Breast epithelium (tissue), 4 donors: ENCODE measurements at places on chromosomes 16 and 17. TPM values are rescaled to one million over a fixed set of nuclear protein-coding genes. Genes with fewer than 3 reads are reported as not detected.

TMIGD1 gene
- total RNA-seq = 1.6 TPM

CHST5 gene
- total RNA-seq = 0.33 TPM

CORO6 gene
- 21.3 TPM for total RNA-seq

TBC1D3 gene
- total RNA-seq = not detected

AOC3 gene
- 247 TPM for total RNA-seq

LGALS3BP gene
- 532 TPM for total RNA-seq

- no peak for DNase-seq
These were observed 28.7 kb downstream of the BRIP1 start for GRCh38 chr17:61834610-61835009.

- no peak for DNase-seq
These were observed 81.4 kb upstream of the ELAC2 start for GRCh38 chr17:13099089-13099735.

GRCh38 chr17:35025541-35025940 lies 38.0 kb downstream of the RFFL start:
- DNase-seq = no peak

- DNase-seq = no peak
These were observed 22.9 kb downstream of the ALOX12B start for GRCh38 chr17:8064561-8065019.

GRCh38 chr16:8935989-8936388 lies 27.7 kb downstream of the USP7 start:
- no peak for DNase-seq

DNA sequence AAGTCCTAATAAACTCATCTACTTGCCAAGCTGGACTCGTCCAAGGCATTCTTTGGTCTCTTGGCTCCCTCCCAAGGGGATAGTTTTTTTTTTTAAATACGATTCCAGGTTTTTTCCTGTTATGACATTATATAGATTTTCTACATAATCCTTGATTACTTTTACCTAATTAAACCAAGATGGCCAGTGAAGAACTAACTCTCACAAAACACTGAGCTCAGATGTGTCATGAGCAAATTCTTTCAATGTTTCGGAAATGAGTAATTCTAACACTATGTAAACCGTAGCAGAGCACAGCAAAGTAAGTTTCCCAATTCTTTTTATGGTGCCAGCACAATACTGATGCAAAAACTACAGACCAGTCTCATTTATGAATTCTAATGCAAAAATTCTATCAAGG lies 1.8 kb downstream of the ZNF23 start:
- no peak for DNase-seq

DNA sequence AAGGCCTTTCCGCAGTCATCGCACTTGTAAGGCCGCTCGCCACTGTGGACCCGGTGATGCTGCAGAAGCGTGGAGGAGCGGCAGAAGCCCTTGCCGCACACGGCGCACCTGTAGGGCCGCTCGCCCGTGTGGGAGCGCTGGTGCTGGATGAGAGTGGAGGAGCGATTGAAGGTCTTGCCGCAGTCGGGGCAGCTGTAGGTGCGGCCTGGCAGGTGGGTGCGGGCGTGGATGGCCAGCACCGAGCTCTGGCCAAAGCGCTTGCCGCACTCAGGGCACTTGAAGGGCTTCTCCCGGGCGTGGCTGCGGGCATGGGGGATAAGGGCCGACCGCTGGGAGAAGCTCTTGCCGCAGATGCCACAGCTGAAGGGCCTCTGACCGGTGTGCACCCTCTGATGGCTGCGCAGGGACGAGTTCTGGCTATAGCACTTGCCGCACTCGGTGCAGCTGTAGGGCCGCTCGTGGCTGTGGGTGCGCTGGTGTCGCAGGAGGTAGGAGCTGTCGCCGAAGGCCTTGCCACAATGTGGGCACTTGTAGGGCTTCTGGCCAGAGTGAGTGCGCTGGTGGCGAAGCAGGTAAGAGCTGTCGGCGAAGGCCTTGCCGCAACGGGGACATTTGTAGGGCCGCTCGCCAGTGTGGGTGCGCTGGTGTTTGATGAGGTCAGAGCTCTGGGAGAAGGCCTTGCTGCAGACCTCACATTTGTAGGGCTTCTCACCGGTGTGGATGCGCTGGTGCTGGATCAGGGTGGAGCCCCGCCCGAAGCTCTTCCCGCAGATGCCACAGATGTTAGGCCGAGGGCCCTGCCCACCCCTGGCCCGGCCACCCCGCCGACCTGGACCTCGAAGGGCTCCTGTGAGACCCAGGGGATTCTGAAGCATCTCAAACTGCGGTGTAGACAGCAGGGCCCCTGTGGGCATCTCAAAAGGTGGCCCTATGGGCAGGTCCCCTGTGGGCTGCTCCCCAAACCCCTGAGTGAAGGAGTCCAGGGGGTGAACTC lies 1.5 kb downstream of the ZNF768 start:
- no peak for DNase-seq

DNA sequence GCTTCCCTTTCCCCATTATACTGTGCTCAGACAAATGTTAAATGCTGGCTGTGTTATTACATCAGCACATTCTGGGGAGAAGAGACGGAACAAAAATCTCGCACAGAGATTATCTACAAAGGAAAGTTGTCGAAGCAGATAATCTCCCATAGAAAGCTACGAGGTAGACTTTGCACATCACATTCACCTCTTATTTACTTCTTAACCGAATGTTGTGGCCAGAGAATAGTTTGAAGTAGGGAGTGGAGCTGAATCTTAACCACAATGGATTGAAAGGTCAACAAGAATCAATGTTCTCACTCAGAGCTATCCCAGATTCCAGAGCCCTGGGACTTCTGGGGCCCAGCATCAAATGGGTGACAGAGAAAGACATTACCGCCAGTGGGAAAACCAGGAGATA lies 28.4 kb upstream of the LONP2 start:
- no peak for DNase-seq

DNA sequence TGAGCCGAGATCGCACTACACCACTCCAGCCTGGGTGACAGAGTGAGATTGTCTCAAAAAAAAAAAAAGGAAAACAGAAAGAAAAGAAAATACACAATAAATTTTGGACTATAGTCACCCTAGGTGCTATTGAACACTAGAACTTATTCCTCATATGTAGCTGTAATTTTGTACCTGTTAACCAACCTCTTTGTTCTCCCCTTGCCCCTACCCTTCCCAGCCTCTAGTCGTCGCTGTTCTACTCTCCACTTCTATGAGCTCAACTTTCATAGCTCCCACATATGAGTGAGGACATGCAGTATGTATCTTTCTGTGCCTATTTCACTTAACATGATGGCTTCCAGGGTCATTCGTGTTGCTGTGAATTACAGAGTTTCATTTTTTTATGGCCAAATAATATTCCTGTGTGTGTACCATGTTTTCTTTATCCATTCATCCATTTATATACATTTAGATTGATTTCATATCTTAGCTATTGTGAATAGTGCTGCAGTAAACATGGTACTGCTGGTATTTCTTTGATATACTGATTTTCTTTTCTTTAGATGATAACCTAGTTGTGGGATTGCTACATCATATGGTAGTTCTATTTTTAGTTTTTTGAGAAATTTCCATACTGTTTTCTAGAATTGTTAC lies 28.3 kb downstream of the VPS35L start:
- no peak for DNase-seq

DNA sequence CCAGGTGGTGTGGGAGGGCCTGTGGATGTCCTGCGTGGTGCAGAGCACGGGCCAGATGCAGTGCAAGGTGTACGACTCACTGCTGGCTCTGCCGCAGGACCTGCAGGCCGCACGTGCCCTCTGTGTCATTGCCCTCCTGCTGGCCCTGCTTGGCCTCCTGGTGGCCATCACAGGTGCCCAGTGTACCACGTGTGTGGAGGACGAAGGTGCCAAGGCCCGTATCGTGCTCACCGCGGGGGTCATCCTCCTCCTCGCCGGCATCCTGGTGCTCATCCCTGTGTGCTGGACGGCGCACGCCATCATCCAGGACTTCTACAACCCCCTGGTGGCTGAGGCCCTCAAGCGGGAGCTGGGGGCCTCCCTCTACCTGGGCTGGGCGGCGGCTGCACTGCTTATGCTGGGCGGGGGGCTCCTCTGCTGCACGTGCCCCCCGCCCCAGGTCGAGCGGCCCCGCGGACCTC lies 798 bp downstream of the CLDN9 start:
- DNase-seq = no peak

DNA sequence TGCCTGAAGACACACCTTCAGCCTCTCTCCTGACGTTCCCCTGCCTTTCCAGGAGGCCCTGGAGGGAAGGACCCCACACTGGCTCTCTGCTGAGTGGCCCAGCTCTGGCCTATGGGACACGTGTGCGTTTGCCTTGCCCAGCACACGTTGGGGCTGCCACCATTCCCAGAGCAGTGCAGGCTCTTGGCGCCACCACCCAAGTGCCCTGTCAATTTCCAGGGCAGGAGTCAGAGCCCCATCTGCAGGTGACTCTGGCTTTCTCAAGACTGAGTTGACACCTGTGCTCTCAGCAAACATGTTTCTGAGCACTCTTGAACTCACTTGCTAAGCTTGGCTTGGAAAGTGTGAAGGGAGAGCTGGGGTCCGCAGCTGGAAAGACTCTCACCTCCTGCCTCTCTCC lies 4.7 kb upstream of the IRF8 start:
- DNase-seq = no peak

- DNase-seq = no peak
These were observed 7.6 kb downstream of the SLFN12L start for GRCh38 chr17:35529866-35530265.
